Fibroblast of lung (primary cell): ENCODE measurements at places on chromosomes 7 and 10.

DNA sequence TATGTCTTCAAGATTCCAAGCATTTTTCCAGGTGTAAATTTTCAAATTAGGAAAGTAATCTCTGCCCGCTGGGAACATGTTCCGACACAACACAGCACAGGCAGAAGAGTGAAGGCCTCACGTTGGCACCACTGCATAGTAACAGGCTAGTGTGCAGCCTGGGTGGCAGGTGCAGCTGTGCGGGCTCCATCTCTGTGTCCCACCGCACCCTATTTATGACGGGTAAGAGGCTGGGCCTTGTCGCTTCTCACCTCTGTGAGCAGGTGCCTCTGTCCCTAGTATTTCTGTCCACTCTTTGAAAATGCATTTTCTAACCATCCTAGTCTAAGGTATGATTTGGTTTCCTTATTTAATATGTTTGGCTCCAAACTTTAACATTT lies 24.1 kb downstream of the VIPR2 start:
- DNase-seq: no peak

DNA sequence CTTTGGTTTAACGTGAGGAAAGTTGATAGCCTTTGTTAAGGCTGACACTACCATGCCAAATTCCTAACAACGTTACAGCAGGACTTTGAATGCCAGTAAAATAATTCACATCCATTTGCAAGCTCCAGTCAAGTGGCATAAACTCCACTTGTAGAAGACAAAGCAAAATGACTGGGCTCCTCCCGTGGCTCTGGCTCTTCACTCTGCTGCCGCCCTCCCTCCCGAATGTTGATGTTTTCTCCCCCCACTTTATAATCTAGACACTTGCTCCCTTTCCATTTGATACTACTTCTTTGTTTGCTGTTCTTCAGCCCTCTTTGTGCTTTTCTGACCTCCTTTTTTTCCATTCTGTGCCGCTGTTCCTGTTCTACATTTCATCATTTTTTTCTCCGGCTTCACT lies 22.8 kb upstream of the ITGB8 start:
- DNase-seq: peak; percentile 79

GRCh38 chr10:27369880-27370279 lies 129.3 kb upstream of the ACBD5 start:
- DNase-seq: no peak

- no peak for DNase-seq
These were observed 119.1 kb downstream of the CNOT4 start for GRCh38 chr7:135390829-135391228.

- peak; percentile 72 for DNase-seq
These were observed 842 bp downstream of the NMT2 start for GRCh38 chr10:15167411-15168290.

- DNase-seq: peak; percentile 26
These were observed 66.5 kb downstream of the DGKB start for GRCh38 chr7:14836006-14836405.

DNA sequence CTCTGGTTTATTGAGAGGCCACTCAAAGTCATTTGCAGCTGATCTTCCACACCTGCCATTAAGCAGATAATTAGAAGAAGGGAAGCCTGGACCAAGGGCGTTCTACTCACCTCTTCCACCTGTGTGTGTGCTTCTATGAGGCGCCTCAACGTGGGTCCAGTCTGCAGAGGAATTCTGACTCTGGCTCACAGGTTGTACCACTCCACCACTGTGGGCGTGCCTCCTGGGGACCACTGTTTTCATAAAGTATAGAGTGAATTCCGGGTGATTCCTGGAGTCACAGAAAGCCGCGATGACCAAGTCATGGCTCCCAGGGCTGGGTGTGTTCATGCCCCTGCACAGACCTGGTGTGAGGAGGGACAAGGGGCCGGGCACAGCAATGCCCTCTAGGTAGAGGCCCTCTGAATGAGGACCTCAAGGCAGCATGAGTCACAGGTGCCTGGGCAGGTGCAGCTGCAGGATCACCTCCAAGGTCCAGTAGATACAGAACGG lies 408.3 kb upstream of the MGMT start:
- DNase-seq: no peak

GRCh38 chr7:6030988-6031387 lies at the start of gene ANKRD61:
TSS of gene ANKRD61 (plus strand) at chr7:6031376. CDS start at chr7:6031376, 0 bp downstream.
- no peak for DNase-seq

DNA sequence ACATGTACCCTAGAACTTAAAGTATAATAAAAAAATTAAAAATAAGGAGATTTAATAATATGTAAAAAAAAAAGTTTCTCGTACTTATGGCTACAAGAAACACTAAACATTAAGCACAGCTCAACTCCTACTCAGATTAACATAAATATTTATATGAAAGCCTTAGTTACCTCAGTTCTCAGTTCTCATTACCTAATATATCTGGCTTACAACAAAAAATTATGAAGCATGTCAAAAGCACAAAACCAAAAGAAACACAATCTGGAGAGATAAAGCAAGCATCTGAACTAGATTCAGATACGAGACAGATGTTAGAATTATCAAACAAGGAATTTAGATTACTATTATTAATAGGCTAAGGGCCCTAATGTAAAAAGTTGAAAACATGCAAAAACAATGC lies 40.1 kb downstream of the RNF133 start:
- no peak for DNase-seq

DNA sequence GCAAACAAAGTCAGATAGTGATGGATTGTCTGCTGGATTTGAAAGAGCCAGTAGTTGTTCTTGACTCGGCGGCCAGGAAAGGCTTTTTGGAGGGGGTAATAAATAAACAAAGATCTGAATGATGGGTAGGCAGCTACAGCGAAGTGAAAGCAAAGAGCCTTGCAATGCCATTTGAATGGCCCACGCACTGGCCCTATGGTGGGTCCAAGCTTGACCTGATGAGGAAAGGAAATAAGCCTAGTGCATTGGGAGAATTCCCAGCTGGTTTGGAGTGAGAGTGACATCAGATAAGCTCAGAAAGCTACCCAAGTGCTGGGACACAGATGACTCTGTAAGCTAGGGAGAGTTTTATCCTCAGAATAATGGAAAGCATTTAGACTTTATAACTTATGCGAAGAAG lies 365.2 kb downstream of the PLXDC2 start:
- DNase-seq: peak; percentile 48

GRCh38 chr10:73850211-73850610 lies 24.1 kb downstream of the CAMK2G start:
- no peak for DNase-seq

GRCh38 chr10:14838582-14839304 lies 637 bp downstream of the HSPA14 start:
- peak; percentile 29 for DNase-seq

DNA sequence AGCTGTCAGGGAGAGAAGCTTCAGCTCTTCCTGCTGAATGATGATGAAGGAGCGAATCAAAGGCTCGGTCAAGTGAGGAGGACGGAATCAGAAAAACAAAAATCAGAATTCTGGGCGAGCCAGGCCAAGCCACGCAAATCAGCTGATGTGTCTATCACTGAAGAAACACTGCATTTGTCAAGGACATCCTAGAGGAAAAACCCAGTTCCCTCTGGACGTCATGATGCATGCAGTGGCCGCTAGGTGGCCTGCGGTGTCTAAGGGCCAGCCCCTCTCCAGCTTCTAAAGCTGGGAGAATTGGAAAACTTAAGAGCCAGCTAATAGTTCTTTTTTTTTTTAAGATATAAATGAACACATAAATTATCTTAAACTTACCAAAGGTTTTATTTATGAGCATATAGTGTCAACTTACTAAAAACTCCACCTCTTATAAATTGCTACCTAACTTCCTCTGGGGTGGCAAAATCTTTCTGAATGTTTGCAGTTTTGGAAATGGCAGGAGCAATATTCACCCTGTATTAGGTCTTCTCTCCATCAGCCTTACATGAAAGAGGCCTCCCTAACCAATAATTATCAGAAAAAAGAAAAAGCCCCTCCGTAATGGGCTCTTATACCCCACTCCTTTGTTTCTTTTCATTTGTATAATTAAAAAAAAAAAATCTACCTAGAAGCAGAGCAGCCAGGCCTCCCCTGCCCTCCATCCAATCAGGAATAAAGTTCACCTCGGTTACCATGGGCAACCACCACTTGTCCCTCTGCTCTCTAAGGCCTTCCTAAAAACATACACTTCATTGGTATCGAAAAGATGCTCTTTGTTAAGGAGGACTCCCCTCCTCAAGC lies 186.8 kb downstream of the USP6NL start:
- DNase-seq: peak; percentile 30

- no peak for DNase-seq
These were observed 4.4 kb upstream of the UBE2D1 start for GRCh38 chr10:58330431-58330830.

GRCh38 chr7:77293046-77293445 lies 93.4 kb upstream of the FGL2 start:
- DNase-seq: no peak

DNA sequence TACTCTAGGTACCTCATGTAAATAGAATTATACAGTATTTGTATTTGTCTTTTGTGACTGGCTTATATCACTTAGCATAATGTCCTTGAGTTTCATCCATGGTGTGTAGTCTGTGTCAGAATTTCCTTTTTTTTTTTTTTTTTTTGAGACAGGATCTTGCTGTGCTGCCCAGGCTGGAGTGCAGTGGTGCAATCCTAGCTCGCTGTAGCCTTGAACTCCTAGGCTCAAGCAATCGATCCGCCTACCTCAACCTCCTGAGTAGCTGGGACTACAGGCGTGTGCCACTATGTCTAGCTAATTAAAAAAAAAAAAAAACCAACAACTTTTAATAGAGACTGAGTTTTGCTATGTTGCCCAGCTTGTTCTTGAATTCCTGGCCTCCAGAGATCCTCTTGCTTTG lies 89.8 kb upstream of the PODXL start:
- no peak for DNase-seq

DNA sequence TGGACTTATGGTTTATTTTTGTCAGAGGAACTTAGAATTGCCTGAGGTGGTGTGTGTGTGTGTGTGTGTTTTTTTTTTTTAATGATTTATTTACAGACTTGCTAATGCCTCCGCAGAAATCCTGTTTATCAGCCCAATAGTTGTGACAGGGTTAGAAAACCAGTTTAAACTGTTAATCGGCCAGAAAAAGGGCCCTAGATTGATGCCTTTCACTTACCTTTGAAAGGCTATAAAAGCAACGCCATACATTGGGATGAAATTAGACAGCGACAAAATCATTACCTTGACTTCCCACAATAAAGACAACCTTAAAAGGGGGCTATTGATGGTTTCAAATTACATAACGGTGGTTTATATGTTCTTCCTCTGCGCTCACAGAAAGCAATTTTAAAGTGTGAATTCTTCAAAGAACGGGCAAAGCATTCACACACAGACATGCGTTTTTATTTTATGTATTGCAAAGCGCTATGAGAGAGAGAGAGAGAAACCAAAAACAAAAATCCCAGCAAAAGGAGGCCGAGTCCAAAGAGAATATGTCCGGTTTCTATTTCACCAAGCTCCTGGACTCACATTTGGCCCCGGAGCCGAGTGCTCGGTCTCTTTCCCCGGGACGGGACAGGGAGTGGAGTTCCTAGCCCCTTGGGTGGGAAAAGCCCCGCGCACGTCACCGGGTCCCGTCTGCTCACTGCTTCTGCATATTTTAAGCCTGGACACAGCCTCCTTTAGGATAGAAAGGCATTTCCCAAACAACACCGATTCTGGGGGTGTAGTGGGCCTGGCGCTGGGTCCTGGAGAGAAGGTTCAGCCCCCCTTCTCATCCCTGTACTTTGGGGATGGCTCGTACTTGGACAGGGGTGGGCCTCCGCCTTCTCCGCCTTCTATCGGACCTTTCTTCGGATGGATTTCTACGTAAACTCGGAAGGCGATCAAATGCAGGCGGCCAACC lies 26.8 kb upstream of the VAX1 start:
- no peak for DNase-seq

DNA sequence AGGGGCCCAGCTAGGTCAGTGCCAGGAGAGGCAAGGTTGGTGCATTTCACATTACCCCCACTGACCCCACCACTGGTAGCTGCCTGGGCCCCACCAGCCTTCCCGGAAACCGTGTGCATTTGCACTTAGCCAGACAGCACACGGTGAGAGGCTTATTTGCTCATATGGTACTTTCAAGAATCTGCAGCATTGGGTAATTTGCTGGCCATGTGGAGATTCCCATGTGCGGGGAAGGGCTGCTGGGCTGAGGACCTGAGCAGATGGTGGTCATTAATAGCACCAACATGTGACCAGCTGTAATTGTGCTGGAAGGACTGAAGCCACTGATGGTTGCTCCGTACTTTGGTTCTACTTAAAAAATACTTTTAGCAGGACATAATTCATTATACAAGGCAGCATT lies 323.8 kb downstream of the DPP6 start:
- no peak for DNase-seq

GRCh38 chr7:109437957-109438356 lies 868.3 kb downstream of the DNAJB9 start:
- DNase-seq: no peak

- DNase-seq: peak; percentile 72
These were observed 46.9 kb downstream of the ATE1 start for GRCh38 chr10:121880895-121881294.

DNA sequence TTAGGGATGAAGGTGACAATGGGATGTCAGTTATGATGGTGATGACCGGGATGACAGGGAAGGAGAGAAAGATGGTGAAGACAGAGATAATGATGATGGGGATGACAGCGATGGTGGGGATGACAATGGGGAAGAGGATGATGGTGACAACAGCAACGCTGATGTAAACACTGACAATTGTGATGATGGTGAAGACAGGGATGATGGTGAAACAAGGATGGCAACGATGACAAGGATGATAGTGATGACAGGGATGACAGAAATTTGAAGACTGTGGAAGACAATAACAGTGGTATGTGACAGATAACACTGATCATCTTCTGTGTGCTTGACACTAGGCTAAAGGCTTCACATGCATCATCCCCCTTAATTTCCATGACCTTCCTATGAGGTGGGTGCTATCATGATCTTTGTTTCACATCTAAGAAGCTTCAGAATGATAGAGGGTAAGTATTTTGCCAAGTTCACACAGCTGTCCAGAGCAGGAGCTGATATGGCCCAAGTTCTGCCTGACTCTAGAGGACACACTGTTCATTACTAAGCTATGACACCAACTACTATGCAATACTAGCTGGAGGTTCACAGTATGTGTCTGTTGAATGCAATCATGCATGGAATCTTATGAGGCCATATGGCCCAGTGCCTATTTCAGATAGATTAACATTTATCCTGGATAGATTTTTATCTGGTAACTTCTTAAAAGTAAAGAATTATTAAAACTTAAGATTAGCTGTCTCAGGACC lies 105.6 kb downstream of the RNLS start:
- DNase-seq: peak; percentile 23

DNA sequence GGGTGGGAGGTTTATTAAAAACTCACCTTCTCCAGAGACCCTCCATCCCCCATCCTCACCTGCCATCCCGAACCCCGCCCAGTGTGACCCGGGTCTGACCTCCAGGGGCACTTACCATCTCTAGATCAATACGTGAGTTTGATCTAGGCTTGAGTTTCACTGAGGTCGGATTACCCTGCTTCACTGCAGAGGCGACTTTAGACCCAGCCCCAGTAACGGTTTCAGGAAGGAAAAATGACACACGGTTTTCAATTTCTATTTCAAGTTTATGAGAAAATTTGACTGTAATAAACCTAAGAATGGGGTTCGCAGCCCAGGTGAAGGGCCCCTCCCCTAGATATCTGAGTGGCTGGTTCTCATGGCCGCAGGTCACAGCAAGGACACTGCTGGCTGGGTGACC lies 33.1 kb downstream of the RCC1L start:
- no peak for DNase-seq

GRCh38 chr10:11110539-11110938 lies 92.9 kb downstream of the CELF2 start:
- no peak for DNase-seq

- DNase-seq: peak; percentile 62
These were observed 9.4 kb upstream of the GET4 start for GRCh38 chr7:867001-867405.
